Stimulated activated effector memory CD8-positive, alpha-beta T cell treated with anti-CD3 and anti-CD28 coated beads, Interleukin-12 subunit alpha, Interleukin-12 subunit beta, amount 100 ng/mL, for 72 hours (primary cell): ENCODE measurements at places on chromosomes 12 and 14.
A peak's percentile ranks its signal among the peaks of the same experiment; 100 is the strongest.

GRCh38 chr12:54220092-54220557 is 31.3 kb upstream of the SMUG1 start:
- peak; percentile 54 for DNase-seq

DNA sequence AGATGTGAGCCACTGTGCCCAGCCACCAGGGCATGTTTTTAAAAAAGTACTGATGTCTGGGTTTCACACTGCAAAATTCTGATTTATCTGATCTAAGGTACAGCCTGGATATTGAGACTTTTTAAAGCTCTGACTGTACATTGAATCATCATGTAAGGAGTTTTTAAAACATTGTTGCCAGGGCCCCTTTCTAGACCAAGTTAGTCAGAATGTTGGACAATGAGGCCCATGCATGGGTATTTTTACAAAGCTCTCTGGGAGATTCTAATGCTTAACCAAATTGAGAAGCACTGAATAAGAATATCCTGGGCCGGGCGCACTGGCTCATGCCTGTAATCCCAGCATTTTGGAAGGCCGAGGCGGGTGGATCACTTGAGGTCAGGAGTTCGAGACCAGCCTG is 16.7 kb downstream of the TMEM19 start:
- DNase-seq = no peak

DNA sequence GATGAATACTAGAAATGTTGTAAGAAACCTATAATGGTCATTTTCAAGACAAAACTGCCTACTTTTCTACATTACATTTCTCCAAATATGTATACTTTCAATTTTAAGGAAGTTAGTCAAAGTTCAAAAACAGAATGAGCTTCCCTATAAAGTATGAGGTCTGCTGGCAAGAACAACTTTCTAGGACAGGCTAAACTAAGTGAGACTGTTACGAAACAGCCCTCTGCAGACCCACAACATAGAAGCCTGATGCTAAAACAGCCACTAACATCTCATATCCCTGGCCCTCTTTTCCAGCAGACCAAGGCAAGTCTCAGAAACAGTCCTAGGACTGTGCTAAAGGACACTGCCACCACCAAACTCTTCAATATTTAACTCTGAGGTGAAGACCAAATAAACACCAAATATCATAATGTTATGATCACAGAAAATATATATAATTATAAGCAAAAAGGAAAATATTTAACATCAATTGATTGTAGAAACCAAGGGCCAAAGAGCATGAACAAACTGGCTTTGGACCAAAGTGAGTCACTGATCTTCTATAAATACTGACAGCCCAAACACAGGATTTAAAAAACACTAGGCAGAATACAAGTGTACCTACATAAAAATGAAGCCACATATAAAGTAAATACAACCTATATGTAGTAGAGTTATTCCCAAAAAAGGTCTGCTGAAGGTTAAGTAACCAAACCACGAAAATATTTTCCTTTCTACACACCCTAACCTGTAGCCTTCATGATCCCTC is 27.7 kb downstream of the PPP4R3A start:
- DNase-seq = no peak

DNA sequence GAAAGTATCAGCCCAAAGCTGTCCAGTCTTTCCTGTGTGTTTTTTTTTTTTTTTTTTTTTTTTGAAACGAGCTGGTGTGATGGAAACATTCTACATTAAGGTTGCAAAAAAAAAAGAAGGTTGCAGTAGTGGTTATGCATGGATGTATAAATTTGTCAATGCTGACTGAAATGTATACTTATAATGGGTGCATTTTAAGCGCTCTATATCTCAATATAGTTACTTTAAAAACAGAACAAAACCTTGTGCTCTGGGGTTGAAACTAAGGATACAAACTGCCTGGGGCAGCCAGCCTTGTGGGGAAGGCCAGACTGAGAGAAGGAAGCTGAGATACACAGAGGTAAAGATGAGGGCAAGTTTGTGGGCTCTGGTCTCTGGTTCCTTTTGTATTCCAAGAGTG is 87.3 kb upstream of the RMST start:
- DNase-seq = no peak

- no peak for DNase-seq
Measured at GRCh38 chr12:98951406-98951805, 306.3 kb downstream of the APAF1 start.

- DNase-seq = no peak
Measured at GRCh38 chr12:91400271-91400670, 217.7 kb upstream of the DCN start.

DNA sequence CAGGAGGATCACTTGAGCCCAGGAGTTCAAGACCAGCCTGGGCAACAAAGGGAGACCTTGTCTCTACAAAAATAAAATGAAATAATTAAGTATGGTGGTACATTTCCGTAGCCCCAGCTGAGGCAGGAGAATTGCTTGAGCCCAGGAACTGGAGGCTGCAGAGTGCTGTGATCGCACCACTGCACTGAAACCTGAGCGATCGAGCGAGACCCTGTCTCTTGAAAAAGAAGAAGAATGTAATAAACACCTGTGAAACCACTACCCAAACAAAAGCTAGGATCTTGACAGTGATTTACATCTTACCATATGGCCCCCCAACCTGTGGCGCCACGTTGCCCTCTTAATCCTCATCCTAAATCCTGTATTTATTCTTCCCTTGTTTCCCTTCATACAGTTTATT is 5.7 kb upstream of the DTX1 start:
- DNase-seq = no peak

GRCh38 chr12:92000597-92000996 is 145.0 kb downstream of the BTG1 start:
- no peak for DNase-seq

- no peak for DNase-seq
Measured at GRCh38 chr12:7089196-7089871, 2.9 kb downstream of the C1R start.

DNA sequence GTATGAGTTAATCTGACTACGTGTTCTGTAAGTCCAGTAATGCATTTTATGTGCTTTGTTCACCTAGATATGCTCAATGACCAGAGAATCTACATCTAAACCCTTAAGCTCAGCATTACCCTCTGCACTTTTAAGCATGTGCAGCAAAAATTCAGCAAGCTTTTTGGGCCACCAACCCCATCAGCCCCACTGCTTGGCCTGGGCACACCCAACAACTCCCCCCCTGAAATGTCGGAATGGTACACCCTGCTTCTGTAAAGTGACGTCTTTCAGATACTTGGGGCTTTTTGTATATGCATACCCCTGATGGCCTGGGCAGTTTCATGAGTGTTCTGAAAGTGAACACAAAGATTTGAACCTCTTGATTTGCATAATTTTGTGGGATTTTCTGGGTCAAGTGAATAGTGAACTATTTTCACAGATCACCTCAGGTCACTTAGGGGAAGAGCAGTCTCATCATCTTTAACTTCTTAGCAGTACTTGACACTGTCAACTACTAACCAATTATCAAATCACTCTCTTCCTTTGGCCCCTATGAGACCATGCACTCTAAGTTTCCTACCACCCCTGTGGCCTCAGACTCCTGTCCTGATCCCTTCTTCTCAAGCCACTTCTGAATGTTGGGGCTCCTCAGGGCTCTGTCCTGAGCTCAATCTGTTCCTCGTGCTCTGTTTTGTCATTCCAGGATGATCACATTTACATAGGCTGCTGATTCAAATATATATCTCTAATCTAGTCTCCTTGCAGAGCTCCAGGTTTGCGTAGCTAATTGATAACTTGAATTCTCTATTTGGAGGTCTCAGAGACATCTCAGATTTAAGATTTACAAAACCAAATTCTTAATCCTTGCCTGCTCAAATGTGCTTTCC is 36.3 kb upstream of the PPM1A start:
- DNase-seq = no peak

DNA sequence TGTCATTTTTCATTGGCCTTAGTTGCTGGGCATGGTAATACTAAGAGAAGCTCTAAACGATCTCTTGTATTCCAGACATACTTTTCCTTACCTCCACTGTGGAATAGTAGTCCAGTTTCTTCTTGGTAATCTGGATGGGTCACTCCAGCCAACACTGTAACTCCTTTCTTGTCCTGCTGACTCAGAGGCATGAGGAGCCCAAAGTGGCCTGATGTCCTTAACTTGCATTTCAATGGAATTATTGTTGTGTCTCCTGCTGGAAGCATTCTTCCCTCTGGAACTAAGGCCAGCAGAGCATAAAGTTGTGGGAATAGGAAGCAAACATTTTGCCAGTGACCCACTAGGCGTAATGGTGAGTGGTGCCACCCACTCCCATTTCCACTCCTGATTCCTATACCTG is 33.1 kb downstream of the DAAM1 start:
- no peak for DNase-seq
